Iris pigment epithelial cell (primary cell): ENCODE measurements at places on chromosomes 7 and 10.

DNA sequence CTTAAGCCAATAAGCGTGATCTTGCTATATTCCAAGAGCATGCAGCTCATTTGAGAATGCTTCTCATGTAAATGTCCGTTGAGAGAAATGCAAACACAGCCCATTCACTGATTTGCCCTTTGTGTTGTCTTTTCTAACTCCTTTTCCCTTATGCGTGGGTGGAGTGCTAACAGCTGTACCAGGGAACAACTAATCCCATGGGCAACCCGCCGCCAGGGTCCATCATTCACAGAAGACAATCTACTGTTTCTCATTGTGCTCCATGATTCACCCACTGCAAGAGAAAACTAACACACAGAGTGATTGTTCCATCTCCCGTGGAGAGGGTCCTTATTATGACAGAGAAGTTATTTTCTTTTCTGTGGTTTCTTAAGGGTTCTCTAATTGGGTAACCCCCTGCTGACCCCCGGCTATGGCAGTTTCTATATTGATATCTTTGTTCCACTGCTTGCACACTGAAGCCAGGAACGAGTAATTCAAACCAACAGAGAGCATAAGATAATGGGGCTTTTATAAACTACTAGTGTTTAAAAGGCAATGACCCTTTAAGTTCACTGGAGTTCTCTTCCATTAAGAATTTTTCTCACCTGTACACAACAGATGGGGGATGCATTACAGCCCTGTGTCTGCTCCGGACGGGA lies 298.7 kb downstream of the BAMBI start:
- peak; percentile 61 for DNase-seq

DNA sequence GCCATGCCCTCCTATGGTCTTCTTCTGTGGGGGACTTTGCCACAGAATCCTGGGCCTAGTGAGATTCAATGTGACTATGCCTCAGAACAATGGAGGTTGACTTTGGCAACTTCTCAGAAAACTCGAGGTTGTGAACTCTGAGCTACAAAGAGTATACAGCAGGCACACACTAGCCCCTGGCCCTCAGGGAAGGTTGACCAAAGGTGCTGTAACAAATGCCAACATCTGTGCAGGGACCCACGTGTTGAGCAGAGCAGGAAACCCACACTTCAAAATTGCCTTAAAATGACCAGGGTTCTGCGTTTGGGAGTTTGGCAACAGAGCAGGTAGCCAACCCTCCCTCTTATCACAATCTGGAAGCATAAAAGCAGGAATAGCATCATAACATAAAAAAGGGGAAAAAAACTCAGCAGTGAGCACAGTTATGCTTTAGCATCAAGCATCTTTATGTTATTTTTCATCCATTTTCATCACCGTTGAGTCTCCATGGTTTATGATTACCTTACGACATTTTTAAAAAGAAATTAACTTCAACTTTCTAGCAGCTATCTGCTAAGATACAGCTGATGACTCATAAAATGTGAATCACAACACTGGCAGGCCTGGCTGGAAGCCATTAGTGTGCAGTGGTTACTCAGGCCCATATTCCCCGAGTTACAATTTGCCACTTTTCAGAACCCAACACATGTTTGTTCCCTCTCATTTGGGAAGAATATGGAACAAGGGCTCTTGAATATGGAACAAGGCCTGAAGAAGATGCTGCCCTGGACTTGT lies 11.1 kb downstream of the PRLHR start:
- DNase-seq: peak; percentile 83

- DNase-seq: no peak
Observed at GRCh38 chr7:120700796-120701195, 157.1 kb downstream of the TSPAN12 start.

DNA sequence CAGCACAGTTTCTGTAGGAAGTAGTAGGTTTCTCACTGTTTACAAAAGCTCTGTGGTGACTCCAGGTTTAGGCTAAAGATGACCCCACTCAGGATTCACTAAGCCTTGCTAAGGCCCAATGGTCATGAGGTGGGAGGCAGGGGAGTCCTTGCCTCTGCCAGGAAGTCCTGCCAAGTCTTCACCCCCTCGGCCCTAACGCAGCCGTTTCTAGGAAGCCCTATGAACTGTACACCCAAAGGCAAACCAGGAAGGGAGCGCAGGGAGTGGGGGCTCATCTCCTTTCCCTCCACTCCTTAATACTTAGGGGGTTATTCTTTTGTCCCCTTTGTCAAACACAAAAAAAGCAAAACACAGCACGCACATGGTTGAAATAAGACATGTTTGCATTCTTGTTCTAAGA lies 64.6 kb downstream of the CTBP2 start:
- peak; percentile 28 for DNase-seq

GRCh38 chr7:25662841-25663800 lies 434.8 kb upstream of the NPVF start:
- DNase-seq: no peak

- DNase-seq: no peak
Observed at GRCh38 chr10:7944215-7944480, 110.3 kb upstream of the GATA3 start.

- DNase-seq: no peak
Observed at GRCh38 chr7:153090764-153091163, 331.2 kb downstream of the ACTR3B start.

GRCh38 chr10:20871970-20872369 lies 25.1 kb downstream of the NEBL start:
- DNase-seq: no peak

DNA sequence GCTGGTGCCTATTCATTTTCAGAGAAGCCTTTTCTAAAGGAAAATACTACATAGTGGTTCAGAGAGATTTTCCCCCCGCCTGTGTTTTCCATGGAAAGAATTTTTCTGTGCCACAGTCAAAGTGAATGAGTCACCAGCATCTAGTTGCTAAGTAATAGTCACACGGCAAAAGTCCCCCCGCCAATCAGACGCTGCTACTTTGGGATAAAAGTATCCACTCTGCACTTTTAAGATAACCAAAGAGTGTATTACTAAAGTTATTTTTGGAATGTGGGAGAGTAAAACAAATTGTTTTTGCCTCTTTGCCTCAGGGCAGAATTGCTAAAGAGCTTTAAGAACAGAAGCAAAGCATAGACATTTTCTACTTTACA lies 23.5 kb downstream of the ABLIM1 start:
- DNase-seq: peak; percentile 91

- DNase-seq: no peak
Observed at GRCh38 chr10:51421853-51422252, 277.5 kb downstream of the CSTF2T start.

GRCh38 chr7:111012799-111013675 lies 77.9 kb upstream of the LRRN3 start:
- DNase-seq: no peak

GRCh38 chr7:99372275-99373090 lies 2.0 kb upstream of the ARPC1B start:
- peak; percentile 79 for DNase-seq

GRCh38 chr10:26555719-26556368 lies 117.7 kb downstream of the APBB1IP start:
- peak; percentile 67 for DNase-seq

- DNase-seq: no peak
Observed at GRCh38 chr10:119377958-119378736, 164.4 kb downstream of the RGS10 start.

DNA sequence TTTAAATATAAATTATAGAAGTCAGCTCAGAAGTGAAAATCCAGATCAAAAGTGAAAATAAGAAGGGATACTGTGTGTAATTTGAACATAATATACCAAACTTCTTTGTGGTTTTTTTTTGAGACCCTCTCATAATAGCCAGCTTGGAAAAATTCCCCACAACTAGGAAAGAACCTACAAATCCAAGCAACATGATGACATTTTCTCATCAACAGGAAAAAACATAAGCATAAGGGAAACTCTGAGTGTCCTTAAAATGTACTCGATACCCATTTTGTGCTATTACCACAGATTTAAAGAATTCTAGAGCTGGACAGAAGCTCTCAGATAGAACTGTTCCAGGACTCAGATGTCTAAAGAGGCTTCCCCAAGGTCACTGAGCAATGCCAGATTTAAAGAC lies 214.8 kb upstream of the KLF14 start:
- DNase-seq: no peak

GRCh38 chr10:24209432-24209771 lies 464 bp downstream of the KIAA1217 start:
- peak; percentile 52 for DNase-seq

GRCh38 chr7:79091011-79091410 lies 362.5 kb downstream of the MAGI2 start:
- DNase-seq: no peak

GRCh38 chr7:69776611-69777010 lies 178.3 kb downstream of the AUTS2 start:
- DNase-seq: peak; percentile 8

- no peak for DNase-seq
Observed at GRCh38 chr10:78846760-78847159, 222.0 kb upstream of the ZMIZ1 start.

DNA sequence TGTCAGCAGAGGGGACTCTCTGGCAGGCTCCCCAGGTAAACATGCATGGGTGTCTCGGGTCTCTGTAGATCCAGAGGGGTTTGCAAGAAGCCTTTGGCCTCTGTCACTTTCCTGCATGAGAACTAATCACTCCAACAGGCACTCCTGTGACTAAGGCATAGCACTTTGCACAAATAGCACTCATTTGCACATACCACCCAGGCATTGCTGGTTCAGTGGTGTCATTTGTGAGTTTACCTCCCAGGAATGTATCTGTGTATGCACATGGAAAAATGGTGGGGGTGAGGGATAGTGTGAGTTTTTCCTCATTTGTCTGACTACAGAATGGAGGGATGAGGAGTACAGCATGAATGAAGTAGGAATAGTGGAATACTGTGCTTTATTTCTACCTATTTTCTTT lies 39.5 kb downstream of the CNNM1 start:
- no peak for DNase-seq

DNA sequence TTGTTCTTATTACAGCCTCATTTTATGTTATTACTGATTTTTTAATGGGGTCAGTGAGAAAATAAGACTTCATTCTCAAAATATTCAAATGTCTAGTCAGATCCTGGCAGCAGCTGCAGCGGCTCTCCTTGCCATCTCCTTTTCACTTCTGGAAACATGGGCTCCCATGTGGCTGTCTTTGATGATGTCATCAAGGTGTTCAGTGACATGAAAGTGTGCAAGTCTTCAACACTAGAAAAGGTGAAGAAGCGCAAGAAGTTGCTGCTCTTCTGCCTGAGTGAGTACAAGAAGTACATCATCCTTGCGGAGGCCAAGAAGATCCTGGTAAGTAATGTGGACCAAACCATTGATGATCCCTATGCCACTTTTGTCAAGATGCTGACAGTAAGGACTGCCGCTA lies 19.6 kb downstream of the KLLN start:
- no peak for DNase-seq

DNA sequence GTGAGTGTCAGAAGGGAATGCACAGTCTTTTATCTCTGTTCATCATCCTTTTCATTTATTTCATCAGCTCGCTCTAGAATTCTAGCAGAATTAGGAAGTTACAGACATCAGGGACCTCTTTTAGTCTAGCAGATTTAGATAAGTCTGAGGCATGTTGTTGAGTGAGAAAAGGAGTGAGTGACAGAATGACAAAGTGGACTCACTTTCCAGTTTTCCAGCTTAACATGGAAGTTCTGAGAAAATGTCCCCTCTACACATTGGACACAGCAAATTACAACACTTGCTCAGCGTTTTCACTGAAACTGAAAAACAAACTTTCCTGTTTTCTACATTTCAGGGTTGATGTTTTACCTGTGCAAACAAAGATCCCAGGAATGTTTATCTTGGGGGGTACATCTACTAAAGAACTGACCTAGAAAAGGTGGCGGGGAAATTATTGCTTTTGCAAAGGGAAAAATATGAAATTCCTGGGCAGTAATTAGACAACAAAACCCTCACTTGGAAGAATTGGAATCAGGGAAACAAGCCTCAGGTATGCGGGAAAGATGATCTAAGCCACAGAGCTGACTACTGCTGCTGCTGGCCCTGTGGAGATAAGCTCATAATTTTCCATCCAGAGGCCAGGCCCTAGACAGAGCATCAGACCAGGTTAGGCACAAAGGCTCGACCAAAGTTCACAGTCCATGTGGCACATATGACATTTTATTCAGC lies 14.6 kb upstream of the CYP3A5 start:
- no peak for DNase-seq

DNA sequence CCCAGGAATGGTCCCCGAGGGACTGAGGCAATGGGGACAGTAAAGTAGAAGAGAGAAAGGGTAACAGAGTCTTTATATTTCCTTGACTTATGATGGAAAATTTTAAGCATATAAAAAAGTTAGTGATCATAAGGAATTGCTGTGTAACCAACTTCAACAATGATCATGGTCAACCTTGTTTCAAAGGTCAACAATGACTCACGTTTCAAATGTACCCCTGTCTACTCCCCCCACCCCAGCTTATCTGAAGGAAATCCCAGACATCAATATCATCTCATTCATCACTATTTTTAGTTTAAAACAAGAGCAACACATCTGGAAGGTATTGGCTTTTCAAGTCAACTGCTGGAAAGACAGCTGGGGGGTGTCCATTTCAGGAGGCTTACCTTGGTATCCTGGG lies 92.9 kb downstream of the SMURF1 start:
- DNase-seq: no peak

DNA sequence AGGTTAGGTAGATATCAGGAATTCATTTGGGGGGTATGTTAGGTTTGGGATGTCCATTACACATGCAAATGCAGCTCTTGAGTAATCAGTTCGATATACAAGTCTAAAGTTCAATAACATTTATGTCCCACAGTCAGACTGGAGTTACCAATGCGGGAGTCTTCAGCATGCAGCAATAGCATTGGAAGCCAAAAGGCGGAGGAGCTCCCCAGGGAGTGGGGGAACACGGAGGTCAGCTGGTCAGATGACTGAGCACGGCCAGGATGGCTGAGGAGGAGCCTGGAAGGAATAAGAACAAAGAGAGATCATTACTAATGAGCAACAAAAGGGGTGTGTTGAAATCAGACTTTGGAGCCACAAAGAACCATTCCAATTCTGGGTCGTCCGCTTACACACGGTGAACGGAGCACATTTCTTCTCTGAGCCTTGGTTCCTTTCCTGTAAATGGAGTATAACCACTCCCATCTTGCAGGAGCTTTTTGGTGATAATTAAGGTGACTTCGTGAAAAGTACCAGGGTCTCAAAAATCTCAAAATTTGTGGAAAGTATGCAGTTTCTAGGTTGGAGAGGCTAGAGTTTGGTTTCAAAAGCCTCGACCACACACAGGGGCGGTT lies 478 bp upstream of the ZNF22 start:
- DNase-seq: peak; percentile 86

DNA sequence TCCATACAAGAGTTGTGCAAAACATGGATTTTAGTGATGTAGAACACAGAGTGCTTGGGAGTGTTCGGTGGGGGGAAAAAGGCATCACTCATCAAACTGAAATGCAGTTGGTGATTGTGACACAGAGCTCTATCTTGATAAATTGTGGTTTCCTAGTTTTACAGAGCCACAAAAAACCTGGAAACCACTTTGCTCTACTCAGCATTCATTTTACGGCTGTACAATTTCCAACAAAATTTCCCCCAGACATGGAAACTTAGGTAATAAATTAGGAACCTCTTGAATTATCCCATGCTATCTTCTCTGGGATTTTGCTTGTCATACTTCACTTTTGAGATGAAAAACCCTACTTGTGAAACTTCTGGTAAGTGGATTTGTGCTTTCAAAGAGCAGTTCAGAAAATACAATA lies 614.9 kb upstream of the FZD8 start:
- DNase-seq: peak; percentile 84

- no peak for DNase-seq
Observed at GRCh38 chr10:88840881-88841280, 10.8 kb downstream of the ANKRD22 start.
